Smooth muscle cell of the brain vasculature (primary cell): ENCODE measurements at places on chromosomes 12 and 14.

- DNase-seq = no peak
Observed at GRCh38 chr12:102549691-102550090, 69.3 kb upstream of the IGF1 start.

DNA sequence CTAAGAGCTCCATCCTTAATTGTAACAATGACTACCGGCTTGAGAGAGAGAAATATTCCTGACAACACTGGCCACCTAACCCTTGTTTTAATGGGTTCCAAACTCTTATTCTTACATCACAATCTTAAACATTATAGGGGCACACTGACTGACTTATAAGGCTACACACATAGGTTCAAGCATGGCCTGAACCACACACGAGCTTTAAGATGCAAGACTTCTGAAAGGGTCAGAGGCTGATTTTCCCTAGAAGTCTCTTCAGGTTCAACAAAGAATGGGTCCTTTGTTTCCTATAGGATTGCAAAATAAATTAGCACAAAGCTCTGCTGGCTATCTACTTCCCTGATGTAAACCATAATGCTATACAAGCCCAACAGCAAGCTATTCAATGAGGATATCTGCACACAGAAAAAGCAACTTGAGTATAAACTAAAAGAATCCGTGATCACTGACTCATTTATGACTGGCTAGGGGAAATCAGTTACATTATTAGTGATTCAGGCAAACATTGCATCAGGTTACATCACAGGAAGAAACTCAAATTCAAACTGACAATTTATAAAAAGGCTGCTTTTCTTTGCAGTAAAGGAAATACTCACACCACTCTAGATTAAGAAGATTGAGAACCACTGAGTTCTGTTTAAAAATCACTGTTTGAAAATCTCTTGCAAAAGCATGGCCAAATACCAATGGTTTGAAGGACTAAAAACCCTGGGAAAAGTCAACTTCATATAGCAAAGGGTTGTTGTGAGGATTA is 8.5 kb downstream of the BTG1 start:
- DNase-seq = no peak

GRCh38 chr12:32025906-32026305 is 66.7 kb downstream of the RESF1 start:
- DNase-seq = no peak

- no peak for DNase-seq
Observed at GRCh38 chr12:26872625-26873024, 39.6 kb upstream of the ITPR2 start.

- no peak for DNase-seq
Observed at GRCh38 chr12:47073951-47074350, 5.5 kb upstream of the PCED1B start.

- DNase-seq = no peak
Observed at GRCh38 chr12:116806845-116807440, 68.8 kb downstream of the RNFT2 start.

DNA sequence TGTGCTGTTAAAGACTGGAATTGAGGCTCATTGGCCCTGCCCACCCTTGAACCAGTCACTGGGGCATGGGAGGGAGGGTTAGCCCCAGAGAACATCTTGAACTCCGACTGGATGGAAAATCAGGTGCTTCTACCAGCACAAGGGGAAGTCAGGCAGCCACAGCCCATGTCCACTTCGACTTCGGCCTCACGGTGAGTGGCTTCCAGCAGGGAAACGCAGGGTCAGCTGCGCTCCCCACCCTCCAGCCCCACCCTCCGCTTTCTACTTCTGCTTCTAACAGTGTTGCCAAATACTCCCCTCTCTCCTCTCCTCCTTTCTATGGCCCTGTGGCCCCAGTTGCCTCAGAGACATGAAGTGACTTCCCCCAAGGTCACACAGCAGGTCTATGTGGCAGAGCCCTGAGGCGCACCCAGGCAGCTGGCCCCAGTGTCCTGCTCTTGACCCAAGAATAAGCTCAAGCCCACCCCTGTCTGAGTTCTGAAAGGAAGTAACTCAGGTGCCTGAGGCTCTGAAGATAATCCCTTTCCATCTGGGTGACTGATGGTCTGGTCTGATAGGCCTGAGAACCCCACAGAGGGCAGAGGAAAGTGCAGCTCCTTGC is 11.9 kb upstream of the SH2B3 start:
- DNase-seq = no peak

GRCh38 chr12:32264961-32265360 is 134.4 kb upstream of the FGD4 start:
- DNase-seq = no peak

- no peak for DNase-seq
Observed at GRCh38 chr12:78375461-78375860, 489.1 kb upstream of the SYT1 start.

DNA sequence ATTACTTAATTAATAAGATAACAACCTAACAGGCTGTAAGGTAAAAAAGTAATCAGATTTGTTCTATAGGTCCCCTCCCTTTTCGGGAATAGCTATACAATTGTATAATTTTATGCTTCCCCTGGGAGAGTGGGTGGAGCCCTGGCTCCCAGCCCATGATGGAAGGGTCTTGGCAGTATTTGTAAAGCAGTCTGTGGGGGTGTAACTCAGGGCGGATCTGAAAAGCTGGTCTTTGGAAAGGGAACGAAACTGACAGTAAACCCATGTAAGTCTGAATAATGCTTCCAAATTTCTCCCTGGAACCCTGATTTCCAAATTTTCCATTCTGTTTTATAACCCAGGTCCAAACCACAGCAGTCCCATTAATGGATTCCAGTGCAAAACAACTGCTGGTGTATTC is 110.4 kb downstream of the DAD1 start:
- no peak for DNase-seq
